Brain pericyte (primary cell): ENCODE measurements at places on chromosomes 1 and 21.
A peak's percentile ranks its signal among the peaks of the same experiment; 100 is the strongest.

DNA sequence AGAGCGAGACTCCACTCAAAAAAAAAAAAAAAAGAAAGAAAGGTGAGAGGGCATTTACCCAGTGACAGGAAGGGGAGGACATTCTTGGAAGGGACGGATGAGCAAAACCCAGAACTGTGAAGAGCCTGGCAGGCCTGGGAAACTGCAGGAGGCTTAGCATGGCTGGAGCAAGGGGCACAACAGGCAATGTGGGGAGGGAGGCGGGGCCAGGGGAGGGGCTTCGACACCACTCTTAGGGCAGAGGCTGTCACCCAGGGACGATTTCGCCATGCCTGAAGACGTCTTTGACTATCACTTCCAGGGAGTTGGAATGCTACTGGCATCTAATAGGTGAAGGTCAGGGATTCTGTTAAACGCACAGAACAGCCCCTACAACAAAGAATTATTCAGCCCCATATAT, 184.0 kb downstream of the HUNK start:
- DNase-seq, result no peak

DNA sequence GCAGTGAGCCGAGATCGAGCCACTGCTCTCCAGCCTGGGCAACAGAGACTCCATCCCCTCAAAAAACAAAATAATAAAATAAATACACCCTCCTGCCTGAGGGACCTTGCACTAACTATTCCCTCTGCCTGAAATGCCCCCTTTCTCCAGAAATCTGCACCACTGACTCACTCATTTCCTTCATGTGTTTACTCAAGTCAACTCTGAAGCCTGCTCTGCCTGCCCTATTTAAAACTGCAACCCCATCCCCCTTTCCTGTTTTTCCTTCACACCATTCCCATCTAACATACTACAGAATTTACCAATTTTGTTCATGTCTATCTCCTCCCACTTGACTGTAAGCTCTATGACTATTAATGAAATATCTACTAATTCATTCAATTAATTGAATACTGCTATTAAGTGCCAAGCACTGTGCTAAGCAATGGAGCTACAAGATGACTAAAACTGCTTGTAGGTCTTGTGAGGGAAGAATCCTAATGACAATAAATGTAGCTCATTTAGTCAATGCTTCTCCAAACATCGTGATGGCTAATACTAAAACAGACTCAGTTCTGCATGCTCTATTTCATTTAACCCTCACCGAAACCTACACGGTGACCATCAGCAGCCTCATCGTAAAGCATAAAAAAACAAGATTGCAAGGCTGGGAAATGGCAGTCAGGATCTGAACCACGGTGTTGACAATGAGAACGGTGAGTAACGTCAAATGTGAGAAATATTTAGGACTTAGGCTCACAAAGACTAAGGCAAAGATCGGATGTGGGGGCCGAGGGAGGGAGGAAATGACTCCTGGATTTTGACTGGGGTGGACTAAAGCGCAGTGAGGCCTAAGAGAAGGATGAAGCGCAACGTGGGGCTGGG, 749 bp upstream of the TMEM39B start:
- no peak for DNase-seq

- no peak for DNase-seq
These were observed 7.4 kb downstream of the SLC26A9 start for GRCh38 chr1:205935869-205936268.

DNA sequence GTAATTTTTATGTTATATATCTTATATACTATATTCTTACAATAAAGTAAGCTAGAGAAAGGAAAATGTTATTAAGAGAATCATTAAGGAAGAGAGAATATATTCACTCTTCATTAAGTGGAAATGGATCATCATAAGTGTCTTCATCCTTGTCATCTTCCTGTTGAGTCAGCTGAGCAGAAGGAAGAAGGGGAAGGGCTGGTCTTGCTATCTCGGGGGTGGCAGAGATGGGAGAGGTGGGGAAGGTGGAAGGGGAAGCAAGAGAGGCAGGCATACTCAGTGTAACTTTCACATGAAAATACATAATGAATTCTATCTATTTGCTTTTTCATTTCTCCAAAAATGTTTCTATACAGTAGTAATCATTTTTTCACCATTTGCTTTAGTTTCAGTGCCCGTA, 5.1 kb downstream of the DNASE2B start:
- DNase-seq, result no peak

DNA sequence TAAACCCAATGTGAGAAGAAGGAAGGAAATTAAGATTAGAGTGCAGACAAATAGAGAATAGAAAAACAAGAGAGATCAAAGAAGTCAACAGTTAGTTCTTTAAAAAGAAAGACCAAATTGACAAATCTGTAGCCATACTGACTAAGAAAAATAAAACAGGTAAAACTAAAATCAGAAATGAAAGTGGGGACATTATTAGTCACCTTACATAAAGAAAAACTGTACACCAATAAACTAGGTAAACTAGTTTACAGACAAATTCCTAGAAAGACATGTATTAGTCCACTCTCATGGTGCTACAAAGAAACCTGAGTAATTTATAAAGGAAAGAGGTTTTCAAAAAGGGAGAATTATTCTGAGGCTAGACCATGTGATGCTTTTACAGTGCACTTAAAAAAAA, 22.3 kb downstream of the BLZF1 start:
- no peak for DNase-seq

- no peak for DNase-seq
These were observed 39.5 kb downstream of the ATF6 start for GRCh38 chr1:161805399-161806197.

DNA sequence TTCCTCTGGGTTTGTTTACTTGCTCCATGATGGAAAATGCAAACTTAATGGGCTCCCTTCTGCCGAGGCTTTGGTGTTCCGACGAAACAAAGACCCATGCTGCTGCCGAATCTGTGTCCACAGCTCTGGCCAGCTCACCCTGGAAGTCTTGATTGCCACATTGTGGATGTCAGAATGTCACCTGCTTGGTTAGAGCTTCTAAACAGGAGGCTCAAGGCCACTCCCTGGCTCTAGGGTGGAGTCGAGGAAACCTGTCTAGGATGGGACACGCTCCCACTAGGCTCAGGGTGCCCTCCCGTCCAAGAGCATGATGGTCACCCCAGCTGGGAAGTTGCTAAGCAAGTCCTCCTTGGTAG, 279.3 kb upstream of the VAMP3 start:
- DNase-seq, result no peak

DNA sequence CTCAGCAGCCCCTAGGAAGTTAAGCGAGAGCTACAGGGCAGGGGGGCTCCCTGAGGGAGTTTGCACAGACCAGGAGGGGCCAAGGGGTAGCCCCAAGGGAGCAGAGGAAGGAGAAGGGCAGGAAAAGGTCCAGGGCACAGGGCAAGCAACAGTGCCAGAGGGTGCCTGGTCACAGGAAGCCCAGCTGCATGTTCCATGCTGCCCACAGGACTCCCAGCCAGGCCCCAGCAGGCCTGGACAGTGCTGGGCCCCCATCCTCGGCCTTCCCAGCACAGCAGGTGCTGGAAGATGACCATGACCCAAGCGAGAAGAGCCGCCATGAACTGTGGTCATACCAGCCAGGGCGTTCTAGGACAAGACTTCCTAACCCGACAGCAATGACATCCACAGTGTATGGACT, 11.0 kb downstream of the KLHL21 start:
- no peak for DNase-seq

DNA sequence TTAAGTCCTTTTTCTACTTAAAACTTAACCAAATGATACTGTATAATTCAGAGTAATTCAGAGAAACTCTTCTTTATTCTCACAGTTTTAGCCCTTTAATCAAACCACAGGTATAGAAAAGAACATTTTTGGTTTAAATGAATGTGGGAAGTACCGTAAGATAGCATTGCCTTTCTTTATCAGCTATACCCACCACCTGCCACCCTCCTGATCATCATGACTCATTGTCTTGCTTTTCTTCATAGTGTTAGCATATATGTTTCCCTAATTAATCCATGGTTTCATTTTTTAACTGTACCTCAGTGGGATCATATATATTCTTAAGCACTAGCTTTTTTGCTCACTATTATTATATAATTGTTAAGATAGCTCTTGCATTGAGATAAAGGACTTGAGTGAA, 27.5 kb upstream of the ANGPTL1 start:
- DNase-seq, result no peak

GRCh38 chr1:19664453-19665185, at the start of gene HTR6:
TSS of gene HTR6 (plus strand) at chr1:19664875. CDS start at chr1:19665754, 879 bp downstream.
- no peak for DNase-seq

DNA sequence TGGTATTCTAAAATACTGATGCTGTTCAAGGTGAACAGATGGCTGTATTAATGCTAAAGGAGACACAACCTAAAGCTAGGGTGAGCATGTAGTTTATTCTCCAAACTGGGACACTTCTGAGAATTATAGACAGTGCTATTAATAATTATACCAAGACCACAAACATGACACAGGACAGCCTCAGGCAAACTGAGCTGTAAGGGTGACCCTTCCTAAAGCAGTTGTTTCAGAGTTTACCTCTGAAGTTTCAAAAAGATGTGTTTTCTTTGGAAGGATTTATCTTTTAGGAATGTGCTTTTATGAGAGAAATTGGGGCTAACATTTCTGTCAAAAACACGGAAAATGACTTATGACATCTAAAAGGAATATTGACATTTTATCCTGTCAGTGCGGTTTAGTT, 68.8 kb downstream of the RPS6KC1 start:
- DNase-seq, result no peak

- no peak for DNase-seq
These were observed 9.3 kb downstream of the DPYD start for GRCh38 chr1:97911266-97912215.

- DNase-seq, result no peak
These were observed 868 bp downstream of the ZBTB40 start for GRCh38 chr1:22452481-22452957.

- no peak for DNase-seq
These were observed 100.0 kb upstream of the NRIP1 start for GRCh38 chr21:15164678-15165303.

GRCh38 chr1:223683586-223684487, 18.3 kb upstream of the CAPN8 start:
- DNase-seq, result no peak

- DNase-seq, result no peak
These were observed 848 bp downstream of the DNM3 start for GRCh38 chr1:171841931-171842761.

- DNase-seq, result no peak
These were observed 345.9 kb downstream of the FAM72C start for GRCh38 chr1:143625886-143626285.

DNA sequence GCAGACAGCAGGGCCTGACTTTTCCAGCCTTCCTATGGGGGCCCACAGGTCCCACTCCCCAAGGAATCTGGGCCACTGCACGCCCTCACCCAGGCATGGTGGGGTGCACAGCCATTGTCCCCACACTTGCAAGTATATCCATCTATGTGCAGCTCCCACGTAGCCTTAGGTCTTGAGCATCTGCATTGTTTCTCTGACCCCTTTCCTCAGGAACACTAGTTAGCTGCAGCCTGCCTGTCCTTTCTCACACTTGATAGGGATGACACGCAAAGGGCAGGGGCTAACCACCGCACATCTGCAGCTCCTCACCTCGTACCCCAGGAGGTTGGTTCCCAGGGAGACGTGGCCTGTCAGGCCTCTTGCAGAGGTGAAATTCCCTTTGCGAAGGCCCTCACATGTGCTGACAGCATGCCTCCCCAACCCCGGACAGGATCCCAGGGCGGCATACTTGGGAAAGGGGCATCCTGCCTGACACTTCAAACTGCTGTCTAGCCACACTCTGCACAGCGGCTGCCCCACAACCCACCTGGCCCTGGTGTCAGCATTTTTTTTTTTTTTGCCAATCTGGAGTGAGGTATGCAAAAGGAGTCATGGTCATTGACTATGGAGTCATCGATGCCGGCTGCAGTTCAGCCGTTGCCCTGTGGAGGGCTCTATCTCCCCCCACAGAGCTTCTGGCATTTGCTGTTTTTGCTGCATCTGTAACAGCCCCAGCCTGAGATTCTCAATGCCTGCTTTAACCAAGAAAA, 5.0 kb downstream of the JMJD4 start:
- no peak for DNase-seq

DNA sequence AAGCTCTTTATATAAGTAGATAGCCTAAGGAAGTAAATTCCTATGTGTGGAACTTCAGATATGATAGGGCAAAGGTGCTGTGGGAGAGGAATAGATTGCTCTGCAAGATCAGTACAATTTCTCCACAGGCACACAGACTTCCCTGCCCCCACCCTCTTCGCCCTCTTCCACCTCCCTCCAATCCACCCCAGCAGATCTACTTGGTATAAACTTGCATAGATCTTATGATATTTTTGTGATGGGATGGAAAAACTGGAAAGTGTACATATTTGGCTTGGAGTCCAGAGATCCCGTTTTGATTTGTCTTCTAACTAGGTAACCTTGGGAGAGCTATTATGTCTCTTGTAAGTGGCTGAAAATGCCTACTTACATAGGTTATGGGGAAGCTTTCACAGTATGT, 586.3 kb upstream of the USP24 start:
- no peak for DNase-seq

- DNase-seq, result no peak
These were observed 21.8 kb downstream of the PTPRC start for GRCh38 chr1:198660341-198661261.

GRCh38 chr1:15712168-15712567, 23.9 kb upstream of the SLC25A34 start:
- DNase-seq, result no peak

GRCh38 chr21:37071561-37072273, 1.2 kb downstream of the PIGP start:
- DNase-seq, result no peak

DNA sequence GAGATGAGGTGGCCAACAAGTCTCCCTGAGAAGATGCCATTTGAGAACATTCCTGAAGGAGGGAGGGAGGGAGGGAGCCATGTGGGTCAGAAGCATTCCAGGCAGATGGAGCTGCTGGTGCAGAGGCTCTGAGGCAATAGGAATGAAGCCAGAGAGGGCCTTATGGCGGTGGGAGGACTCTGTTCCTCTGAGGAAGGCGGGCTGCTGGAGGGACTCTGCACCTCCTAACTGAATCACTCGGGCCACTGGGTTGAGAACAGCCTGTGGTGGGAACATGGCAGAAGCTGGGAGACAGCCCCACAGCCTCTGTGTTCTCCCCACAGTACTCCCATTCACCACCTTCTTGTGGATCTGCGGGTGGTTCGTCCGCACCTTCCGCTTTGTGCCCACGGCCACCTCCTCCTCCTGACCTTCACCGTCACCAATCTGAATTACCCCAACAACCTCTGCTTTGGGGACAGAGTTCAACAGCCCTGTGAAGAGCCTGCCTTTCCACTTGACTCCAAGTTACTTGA, 2.4 kb upstream of the TMEM125 start:
- DNase-seq, result no peak

GRCh38 chr1:9181990-9182783, 52.4 kb upstream of the H6PD start:
- no peak for DNase-seq

GRCh38 chr21:20800106-20800505, 198.1 kb upstream of the NCAM2 start:
- DNase-seq, result no peak

GRCh38 chr1:87956072-87956471, 627.4 kb downstream of the LMO4 start:
- DNase-seq, result peak; percentile 13

GRCh38 chr1:94329986-94330385, 88.2 kb upstream of the ABCD3 start:
- no peak for DNase-seq

GRCh38 chr1:234260578-234260977, 112.7 kb upstream of the COA6 start:
- DNase-seq, result no peak

- no peak for DNase-seq
These were observed 340.3 kb downstream of the BRINP2 start for GRCh38 chr1:177511036-177511435.
